H1 (cell line): ENCODE measurements at places on chromosomes 4 and X. TPM values are rescaled to one million over a fixed set of nuclear protein-coding genes. Genes with fewer than 3 reads are reported as not detected.
A peak's percentile ranks its signal among the peaks of the same experiment; 100 is the strongest.

DNA sequence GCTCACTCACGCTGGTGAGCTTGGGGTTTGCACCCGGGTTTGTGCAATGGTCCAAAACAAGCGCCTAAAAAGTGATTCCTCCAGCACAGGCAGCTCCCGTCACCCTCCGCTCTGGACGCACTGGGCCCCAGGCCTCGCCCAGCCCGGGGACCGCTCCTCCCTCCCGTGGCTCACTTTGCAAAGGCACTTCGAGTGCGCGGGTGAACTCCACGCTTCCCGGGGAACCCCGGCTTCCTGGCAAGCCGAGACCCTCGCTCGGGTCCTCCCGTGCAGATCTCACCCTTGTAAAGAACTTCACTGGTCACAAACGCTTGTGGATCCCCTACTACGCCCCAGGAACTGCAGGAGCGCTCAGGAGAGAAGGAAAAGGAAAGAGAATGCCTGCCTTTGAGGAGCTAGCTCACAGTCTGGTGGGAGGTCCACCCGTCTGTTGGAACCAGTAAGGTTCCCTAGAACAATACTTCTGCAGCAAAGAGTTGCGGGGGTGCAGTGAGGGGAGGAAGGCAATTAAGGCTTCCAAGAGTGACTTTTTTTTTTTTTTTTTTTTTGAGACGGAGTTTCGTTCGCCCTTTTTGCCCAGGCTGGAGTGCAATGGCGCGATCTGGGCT, at the start of gene CTPS2:
CTPS2 (minus strand) TSS at position 122 of the 608 bp plus-strand sequence. CDS start 9,767 bp downstream, outside the sequence.
- DNase-seq: no peak
- no peaks in the 10 kb centered on the region for H3K27me3 ChIP-seq
- no peaks in the 10 kb centered on the region; the same call in 1 of the 2 replicates for H3K4me1 ChIP-seq
- H3K36me3 ChIP-seq: no peaks in the 10 kb centered on the region

- no peak overlapping the region for H3K4me3 ChIP-seq
- no peaks in the 10 kb centered on the region for H3K4me1 ChIP-seq
- no peak overlapping the region for H3K27ac ChIP-seq
- no peaks in the 10 kb centered on the region for H3K27me3 ChIP-seq
Measured at GRCh38 chrX:13590207-13590606, 20.8 kb downstream of the EGFL6 start.

- H3K27ac ChIP-seq: no peak overlapping the region
- H3K27me3 ChIP-seq: no peaks in the 10 kb centered on the region
- DNase-seq: no peak
- H3K36me3 ChIP-seq: no peaks in the 10 kb centered on the region
- H3K4me1 ChIP-seq: no peaks in the 10 kb centered on the region
Measured at GRCh38 chrX:134679644-134680043, 21.4 kb upstream of the PLAC1 start.

DNA sequence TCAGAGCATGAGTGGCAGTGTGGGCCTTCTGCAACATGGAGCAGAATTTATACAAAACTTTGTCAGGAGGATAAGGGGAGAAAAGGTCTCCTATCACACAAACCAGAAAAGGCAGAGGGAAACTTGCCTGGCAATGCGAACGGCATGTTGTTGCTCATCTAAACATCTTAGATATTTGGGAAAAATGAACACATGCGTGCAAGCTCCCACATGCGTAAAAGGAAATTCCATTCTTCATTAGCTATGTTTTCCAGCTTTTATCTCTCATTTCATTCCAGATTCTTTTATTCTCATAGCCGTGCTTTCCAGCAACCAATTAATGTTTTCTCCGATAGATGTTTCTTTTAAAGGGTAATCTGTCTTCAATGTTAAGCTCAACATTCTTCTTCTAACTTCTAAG, 31.3 kb upstream of the GBA3 start:
- no peak overlapping the region for H3K4me3 ChIP-seq
- DNase-seq: no peak
- H3K36me3 ChIP-seq: no peaks in the 10 kb centered on the region
- H3K27ac ChIP-seq: no peak overlapping the region

DNA sequence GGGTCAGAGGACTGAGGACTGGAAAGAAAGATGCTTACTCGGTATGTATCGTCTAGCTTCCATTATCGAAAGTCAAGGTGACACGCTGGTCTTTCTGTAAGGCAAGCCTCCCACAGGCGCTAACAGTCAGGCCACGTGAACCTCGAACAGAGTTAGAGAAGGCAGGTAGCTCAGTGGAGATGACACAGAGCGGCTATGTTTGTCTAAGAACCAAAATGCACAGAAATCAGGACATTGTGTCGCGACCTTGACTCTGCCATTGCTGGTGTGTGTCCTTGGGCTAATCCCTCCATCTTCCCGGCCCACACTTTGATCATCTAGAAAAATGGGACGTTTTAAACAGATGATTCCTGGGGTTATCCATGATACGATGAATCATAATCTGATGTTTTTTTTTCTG, 40.3 kb downstream of the IRF2 start:
- DNase-seq: no peak
- no peaks in the 10 kb centered on the region for H3K27me3 ChIP-seq
- H3K4me1 ChIP-seq: no peaks in the 10 kb centered on the region; the same call in 1 of the 2 replicates
- no peaks in the 10 kb centered on the region for H3K36me3 ChIP-seq

GRCh38 chrX:72634331-72634730, 61.7 kb upstream of the HDAC8 start:
- DNase-seq: no peak
- no peaks in the 10 kb centered on the region for H3K27me3 ChIP-seq
- H3K4me3 ChIP-seq: no peak overlapping the region
- H3K27ac ChIP-seq: no peak overlapping the region
- H3K4me1 ChIP-seq: no peaks in the 10 kb centered on the region

GRCh38 chr4:16263056-16263455, 36.8 kb upstream of the TAPT1 start:
- H3K4me3 ChIP-seq: no peak overlapping the region
- no peaks in the 10 kb centered on the region for H3K36me3 ChIP-seq
- no peaks in the 10 kb centered on the region for H3K4me1 ChIP-seq
- no peak overlapping the region for H3K27ac ChIP-seq
- no peaks in the 10 kb centered on the region for H3K27me3 ChIP-seq
- DNase-seq: no peak

GRCh38 chr4:77959566-77960338, 97.1 kb downstream of the MRPL1 start:
- H3K27ac ChIP-seq: no peak overlapping the region
- H3K4me1 ChIP-seq: no peaks in the 10 kb centered on the region
- DNase-seq: no peak

GRCh38 chrX:19907794-19908193, 20.4 kb upstream of the SH3KBP1 start:
- no peak for DNase-seq
- no peak overlapping the region for H3K4me3 ChIP-seq
- no peaks in the 10 kb centered on the region for H3K4me1 ChIP-seq
- no peaks in the 10 kb centered on the region for H3K36me3 ChIP-seq

GRCh38 chr4:53784112-53784511, 192.8 kb upstream of the LNX1 start:
- H3K27ac ChIP-seq: no peak overlapping the region
- DNase-seq: no peak
- H3K27me3 ChIP-seq: peaks cover 1% of the 10 kb centered on the region
- no peaks in the 10 kb centered on the region for H3K4me1 ChIP-seq
- no peaks in the 10 kb centered on the region for H3K36me3 ChIP-seq
- H3K4me3 ChIP-seq: no peak overlapping the region

DNA sequence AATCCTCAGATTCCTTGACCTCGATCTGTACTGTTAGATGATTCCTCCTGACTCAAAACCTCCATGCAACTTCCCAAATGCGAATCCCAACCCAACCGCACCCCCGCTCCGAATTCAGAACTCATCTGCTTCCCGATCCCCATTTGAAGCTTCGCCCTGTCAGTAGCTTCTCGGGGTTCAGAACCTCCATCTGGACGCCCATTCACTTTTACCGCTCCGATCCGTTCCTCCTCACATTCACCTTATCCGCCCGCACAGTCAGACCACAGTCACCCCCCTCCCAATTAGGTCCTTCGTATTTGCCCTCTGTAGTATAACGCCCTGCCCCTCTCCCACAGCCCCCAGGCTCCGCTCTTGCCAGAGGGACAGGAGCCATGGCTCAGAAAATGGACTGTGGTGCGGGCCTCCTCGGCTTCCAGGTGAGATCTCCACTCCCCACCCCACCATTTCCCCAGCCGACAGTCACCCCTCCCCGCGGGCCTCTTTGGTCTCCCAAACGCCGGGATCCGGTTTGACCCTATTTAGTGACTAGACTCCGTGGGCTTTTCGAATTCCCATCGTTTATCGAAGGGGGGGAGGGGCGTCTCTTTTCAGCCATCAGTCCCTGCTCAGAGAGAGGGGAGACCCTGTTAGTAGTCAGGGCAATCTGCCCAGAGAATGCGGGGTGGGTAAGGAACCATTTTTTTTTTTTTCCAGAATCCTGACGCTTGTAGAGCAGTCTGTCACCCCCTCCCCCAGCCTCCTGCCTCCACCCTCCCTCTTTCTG, 691 bp downstream of the MAGED1 start:
- no peak overlapping the region; the same call in 1 of the 2 replicates for H3K27ac ChIP-seq
- no peaks in the 10 kb centered on the region for H3K4me1 ChIP-seq
- H3K4me3 ChIP-seq: peak overlapping the region; percentile 67
- H3K36me3 ChIP-seq: peaks cover 31% of the 10 kb centered on the region
- no peaks in the 10 kb centered on the region for H3K27me3 ChIP-seq

DNA sequence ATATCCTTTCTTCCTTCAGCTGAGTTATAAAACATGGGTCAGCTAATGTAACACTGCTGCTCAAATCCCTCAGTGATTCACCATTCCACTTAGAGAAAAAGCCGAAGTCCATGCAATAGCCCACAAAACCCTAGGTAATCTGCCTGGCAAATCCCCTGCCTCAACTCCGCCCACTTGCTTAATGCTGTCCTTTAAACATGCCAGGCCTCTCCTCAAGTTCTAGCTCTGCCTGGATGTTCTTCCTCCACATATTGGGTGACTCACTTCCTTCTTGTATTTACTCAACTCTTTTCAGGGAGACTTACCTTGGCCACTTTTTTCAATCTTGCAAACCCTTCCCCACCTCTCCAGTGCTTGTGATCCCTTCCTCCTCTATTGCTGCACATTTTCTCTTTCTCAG, 89.8 kb downstream of the EMCN start:
- no peaks in the 10 kb centered on the region for H3K36me3 ChIP-seq
- no peaks in the 10 kb centered on the region for H3K4me1 ChIP-seq
- no peak for DNase-seq
- no peak overlapping the region for H3K4me3 ChIP-seq

GRCh38 chrX:40582811-40583210, 2.0 kb downstream of the ATP6AP2 start:
- H3K36me3 ChIP-seq: no peaks in the 10 kb centered on the region
- H3K27ac ChIP-seq: no peak overlapping the region
- no peak overlapping the region for H3K4me3 ChIP-seq
- DNase-seq: no peak

GRCh38 chrX:80139564-80139963, 125.0 kb downstream of the TBX22 start:
- H3K27ac ChIP-seq: no peak overlapping the region
- H3K36me3 ChIP-seq: no peaks in the 10 kb centered on the region
- no peak overlapping the region for H3K4me3 ChIP-seq
- no peak for DNase-seq
- peaks cover 4% of the 10 kb centered on the region; the same call in 1 of the 2 replicates for H3K4me1 ChIP-seq

- H3K36me3 ChIP-seq: no peaks in the 10 kb centered on the region
- no peaks in the 10 kb centered on the region for H3K4me1 ChIP-seq
- H3K4me3 ChIP-seq: no peak overlapping the region
- no peak overlapping the region for H3K27ac ChIP-seq
Measured at GRCh38 chrX:40120838-40121580, 23.3 kb upstream of the BCOR start.

GRCh38 chr4:142480244-142480643, 365.9 kb downstream of the INPP4B start:
- H3K36me3 ChIP-seq: no peaks in the 10 kb centered on the region
- no peaks in the 10 kb centered on the region for H3K4me1 ChIP-seq
- no peaks in the 10 kb centered on the region for H3K27me3 ChIP-seq
- DNase-seq: no peak
- H3K4me3 ChIP-seq: no peak overlapping the region

- H3K36me3 ChIP-seq: no peaks in the 10 kb centered on the region
- H3K27me3 ChIP-seq: no peaks in the 10 kb centered on the region
- no peaks in the 10 kb centered on the region for H3K4me1 ChIP-seq
Measured at GRCh38 chrX:42934020-42934726, 156.2 kb upstream of the PPP1R2C start.

GRCh38 chrX:34144246-34144645, 12.1 kb upstream of the FAM47A start:
- no peaks in the 10 kb centered on the region for H3K27me3 ChIP-seq
- DNase-seq: no peak
- no peaks in the 10 kb centered on the region for H3K4me1 ChIP-seq
- H3K36me3 ChIP-seq: no peaks in the 10 kb centered on the region

GRCh38 chr4:87108142-87108546, 112.3 kb downstream of the KLHL8 start:
- no peak overlapping the region for H3K27ac ChIP-seq
- no peaks in the 10 kb centered on the region for H3K27me3 ChIP-seq
- H3K36me3 ChIP-seq: peaks cover 9% of the 10 kb centered on the region
- no peaks in the 10 kb centered on the region for H3K4me1 ChIP-seq
- no peak overlapping the region for H3K4me3 ChIP-seq

TMEM271 gene
- 0.35 TPM in 1 of 2 replicates, not detected in the other for total RNA-seq

PSAPL1 gene
- total RNA-seq: not detected in 2 replicates

HHIP gene
- total RNA-seq: 0.84 and 1.3 TPM in 2 replicates

SORBS2 gene
- total RNA-seq: 73.0 and 75.8 TPM in 2 replicates
